ENCODE measurements at places on chromosomes 1 and 21.

DNA sequence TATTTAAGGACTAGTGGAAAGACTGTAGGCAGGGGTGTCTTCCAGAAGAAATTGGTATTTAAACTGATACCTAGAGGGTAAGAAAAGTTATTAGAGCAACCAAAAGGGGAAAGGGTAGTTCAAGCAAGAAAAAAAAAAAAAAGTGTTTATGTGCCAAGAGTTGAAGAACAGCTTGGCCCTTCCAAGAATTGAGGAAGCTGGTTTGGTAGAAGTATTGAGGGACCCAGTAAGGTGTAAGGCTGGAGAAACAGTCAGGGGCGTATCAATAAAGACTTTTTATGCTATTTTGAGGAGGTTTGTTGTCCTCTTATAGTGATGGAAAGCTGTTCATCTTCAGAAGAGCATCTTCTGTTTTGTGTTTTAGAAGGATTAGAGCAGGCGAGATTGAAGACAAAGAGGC lies 108.3 kb downstream of the PTPRC start:
- no peak for DNase-seq

- DNase-seq, result no peak
Measured at GRCh38 chr1:53643041-53643880, 95.7 kb downstream of the GLIS1 start.

DNA sequence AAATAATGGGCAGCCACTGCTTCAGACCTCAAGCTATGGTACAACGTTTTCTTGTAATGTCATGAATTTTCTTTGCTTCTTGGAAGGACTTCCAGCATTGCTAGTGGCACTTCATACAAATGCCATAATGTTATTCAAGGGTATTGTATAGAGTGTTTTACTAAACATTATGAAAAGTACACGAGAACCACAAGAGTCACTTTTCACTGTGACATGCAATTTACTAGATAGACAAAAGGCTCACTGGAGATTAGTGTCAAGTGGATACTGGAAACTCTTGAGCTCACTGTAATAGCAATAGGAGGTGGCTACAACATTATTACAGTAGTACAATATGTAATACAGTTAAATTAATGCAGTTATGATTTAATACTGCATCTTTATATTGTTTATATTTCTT lies 5.3 kb upstream of the OLFM3 start:
- DNase-seq, result no peak

DNA sequence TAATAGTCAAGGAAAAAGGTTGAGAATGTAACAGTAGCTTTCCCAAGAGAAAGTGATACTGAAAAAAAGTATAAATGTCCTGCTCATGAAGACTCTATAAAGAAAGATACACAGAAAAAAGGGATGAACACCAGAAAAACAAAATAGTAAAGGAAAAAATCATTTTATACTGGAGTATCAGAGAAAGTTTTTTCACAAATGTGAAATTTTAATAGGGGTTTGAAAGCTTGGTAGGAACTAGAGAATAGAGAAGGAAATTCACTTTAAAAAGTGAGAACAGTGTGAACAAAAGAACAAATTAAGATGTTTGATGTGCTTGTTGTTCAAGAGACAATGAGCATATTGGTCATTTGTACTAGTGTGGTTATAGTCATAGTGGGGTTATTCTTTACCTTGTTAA lies 25.6 kb downstream of the UCHL5 start:
- no peak for DNase-seq

- DNase-seq, result no peak
Measured at GRCh38 chr1:11229203-11229602, 33.1 kb downstream of the MTOR start.

DNA sequence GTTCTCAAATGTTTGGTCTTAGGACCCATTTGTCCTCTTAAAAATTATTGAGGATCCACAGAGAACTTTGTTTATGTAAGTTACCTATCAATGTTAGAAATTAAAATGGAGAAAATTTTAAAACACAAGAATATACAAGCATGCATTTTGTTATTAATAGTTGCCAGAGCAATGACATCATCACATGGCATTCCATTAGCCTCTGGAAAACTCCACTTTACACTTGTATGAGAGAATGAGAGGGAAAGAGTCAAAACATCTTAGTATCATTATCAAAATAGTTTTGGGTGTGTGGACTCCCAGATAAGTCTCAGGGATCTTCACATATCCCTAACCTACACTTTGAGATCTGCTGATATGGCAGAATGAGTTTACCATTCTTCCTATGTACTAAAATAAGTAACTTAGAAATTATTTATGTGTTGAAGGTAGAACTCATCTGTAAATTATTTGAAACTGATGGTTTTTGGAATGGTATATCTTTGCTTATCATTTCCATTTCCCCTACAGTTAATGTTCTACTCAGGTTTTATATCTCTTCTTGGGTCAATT lies 48.8 kb downstream of the RNF220 start:
- no peak for DNase-seq

DNA sequence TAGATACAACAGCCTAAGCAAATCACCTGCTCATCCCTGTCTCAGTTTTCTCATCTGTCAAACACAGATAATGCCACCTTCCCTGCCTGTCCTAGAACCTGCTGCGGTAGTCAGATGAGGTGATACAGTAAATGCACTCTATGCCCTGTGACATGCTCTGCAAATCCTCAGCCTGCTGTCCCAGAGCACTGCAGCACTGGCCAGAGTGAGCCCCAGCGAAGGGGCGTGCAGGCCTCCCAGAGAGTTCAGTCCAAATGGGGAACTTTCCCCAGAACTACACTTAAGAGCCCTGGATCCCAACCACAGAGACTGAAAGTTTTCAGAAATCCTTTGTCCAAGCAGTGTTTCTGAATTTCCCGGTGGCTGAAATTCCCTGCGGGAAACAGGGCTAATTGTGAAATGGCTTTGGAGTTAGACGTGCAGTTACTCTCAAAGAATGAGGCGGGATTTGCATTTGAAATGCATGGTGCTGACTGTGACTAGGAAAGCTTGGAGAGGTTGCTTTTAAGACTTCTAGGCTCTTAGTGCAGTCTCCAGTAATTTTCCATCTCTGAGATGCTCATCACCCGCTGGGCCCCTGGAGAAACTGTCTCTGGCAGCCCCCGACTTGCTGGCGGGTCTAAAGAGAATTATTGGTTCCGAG lies 206.5 kb upstream of the AJAP1 start:
- DNase-seq, result no peak

DNA sequence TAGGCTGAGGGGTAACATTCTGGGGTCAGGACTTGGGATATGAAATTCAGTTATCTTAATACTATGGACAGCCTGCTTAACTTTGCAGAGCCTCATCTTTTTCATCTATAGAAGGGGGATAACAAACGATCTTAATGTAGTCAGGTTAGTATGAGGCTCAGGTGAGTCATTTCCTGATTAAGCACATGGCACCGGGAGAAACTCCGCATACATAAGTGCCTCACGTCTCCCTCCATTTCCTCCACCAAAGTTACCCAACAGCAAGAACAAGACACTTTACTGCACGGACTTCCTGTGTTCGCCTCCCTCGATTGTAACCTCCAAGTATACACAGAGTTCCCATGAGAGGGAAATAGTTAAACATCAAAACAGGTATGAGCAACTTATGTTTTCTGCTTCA lies 112.7 kb upstream of the COA6 start:
- DNase-seq, result no peak

- DNase-seq, result no peak
Measured at GRCh38 chr1:200029035-200029821, 1.7 kb downstream of the NR5A2 start.

DNA sequence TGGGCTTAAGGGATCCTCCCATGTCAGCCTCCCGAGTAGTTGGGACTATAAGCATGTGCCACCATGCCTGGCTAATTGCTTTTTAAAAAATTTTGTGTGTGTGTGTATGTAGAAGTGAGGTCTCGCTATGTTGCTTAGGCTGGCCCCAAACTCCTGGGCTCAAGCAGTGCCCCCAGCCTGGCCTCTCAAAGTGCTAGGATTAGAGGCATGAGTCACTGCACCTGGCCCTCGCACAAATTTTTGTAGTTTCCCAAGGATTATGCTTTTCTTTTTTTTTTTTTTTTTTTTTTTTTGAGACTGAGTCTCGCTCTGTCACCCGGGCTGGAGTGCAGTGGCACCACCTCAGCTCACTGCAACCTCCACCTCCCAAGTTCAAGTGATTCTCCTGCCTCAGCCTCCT lies 144.4 kb upstream of the HNRNPU start:
- no peak for DNase-seq

DNA sequence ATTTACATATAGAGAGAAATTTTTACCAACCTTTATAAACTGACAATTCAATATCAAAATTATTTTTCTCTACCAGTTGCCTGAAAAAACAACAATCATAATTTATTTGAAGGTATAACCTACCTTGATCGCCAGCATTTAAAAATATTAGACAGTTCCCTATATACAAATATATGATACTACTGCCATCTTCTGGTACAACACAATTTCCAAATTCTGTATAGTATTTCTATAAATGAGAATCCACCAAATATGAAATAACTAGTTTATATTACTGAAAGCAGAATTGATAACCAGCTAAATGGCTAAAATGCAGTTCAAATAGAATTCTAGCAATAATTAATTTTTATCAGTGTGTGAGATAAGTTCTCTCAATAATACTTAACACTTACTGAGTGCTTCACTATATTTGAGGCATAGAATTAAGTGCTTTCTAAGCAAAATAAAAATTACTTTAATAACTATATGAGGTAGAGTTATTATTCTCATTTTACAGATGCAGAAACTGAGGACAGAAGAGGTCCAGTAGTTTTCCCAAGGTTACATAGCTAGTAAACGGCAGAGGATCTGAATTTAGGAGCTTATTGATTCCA lies 75.6 kb downstream of the PIGK start:
- DNase-seq, result no peak

DNA sequence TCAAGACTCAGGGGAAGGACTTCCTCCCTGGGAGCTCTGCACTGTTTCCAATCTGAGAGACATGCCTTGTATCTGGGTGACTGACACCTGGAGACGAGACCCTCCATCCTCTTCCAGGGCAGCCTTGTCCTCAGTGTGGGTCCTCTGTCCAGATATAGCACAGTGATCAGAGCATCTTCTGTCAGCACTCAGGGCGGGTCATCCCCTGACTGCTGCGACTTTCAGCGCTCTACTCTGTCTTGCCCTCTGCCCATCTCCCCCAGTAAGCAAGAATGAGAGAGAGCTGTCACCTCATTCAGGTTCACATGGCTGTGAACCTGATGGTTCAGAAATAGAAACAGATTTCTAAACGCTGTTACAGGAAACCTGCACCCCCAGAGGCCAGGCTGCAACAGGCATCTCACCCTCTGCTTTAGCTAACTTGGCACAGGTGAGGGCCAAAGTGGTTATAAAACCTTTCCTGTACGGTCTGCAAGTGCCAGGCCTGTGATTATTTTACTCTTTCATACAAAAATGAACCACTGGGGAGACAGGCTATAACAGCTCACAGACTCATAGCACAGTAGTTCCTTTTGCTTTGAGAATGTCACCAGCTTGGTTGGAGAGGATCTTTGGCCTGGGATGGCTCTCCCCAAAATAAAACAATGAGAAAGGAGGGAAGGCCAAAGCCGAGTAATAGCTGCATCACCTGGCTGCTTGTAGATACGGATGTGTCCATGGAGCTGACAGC lies 11.4 kb upstream of the TENT5C start:
- DNase-seq, result no peak

DNA sequence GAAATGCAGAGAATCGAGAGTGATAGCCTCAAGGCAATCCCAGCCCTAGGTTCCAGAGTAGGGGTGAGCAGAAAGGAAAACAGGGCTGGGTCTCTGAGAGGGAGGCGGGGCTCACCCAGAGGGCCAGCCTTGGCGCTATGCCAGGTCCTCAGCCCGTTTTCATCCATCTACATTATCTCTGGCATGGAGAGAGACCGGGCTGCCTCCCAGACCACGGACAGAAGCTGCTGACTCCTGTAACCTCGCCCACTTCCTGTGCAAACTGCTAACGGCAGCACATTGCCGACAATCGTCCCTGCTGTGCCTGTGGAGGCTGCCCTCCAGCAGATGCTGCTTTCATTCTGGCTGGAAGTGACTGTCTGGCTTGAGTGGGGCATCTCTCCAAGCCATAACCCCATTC lies 569.1 kb downstream of the NPHP4 start:
- peak; percentile 3 for DNase-seq

DNA sequence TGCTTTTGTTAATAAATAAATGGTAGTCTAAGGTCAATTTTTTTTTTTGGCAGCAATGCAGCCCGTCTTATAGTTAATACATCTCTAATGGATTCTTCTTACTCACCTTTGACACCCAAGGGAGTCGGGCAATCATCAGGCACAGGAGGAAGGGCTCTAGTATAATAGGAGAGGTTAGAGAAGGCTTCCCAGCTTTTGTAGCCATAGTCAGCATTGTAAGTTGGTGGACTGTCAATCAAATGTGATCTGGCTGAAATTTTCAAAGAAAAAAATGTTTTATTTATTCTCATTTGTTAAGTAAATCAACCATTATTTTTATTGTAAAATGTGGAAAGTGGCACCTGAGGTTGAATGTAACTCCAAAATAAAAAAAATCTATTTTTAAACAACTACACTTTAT lies 2.1 kb downstream of the PTGS2 start:
- DNase-seq, result no peak

- DNase-seq, result no peak
Measured at GRCh38 chr1:55993646-55994318, 585.6 kb downstream of the PLPP3 start.

DNA sequence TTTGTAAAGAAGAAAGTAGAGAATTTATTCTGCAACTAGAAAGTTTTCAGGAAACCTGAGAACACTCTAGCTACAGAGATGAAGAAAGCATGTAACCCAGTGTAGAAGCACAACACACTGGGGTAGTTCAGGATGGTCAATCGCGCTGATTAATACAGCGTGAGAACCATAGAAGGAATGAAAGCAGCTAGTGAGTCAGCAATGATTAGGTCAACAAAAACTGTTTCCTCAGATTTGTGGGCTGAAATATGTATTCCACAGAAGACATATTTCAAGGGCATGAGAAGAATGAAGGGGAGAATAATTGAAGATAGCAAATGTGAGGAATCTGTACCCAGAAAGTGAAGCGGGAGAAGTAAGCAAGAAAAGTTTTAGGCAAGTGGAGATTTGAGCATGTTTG lies 97.8 kb upstream of the ADGRL2 start:
- DNase-seq, result no peak

GRCh38 chr1:47399138-47399845 lies 16.8 kb upstream of the FOXE3 start:
- no peak for DNase-seq

DNA sequence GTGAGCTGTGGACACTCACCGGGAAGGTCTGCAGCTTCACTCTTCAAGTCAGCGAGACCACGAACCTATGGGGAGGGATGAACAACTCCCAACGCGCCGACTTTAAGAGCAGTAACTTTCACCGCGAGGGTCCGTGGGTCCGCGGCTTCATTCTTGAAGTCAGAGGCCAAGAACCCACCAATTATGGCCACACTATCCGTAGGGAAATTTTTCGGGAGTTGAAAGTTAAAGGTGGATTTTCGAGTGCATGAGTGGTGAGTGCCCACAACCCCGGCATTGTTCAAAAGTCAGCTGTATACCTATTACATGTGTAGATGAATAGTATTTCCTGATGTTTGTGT lies 19.7 kb downstream of the EXOC8 start:
- no peak for DNase-seq

Measured in activated CD4-positive, alpha-beta T cell treated with anti-CD3 and anti-CD28 coated beads, Interleukin-2, amount 50 U/mL, for 4 hours (primary cell).